ENCODE measurements at places on chromosomes 11 and 22. TPM values are rescaled to one million over a fixed set of nuclear protein-coding genes. Genes with fewer than 3 reads are reported as not detected.
A peak's percentile ranks its signal among the peaks of the same experiment; 100 is the strongest.

- no peak for DNase-seq
Observed at GRCh38 chr11:116970485-116971292, 127.5 kb downstream of the SIK3 start.

Gene APOL5
- total RNA-seq, result not detected

DNA sequence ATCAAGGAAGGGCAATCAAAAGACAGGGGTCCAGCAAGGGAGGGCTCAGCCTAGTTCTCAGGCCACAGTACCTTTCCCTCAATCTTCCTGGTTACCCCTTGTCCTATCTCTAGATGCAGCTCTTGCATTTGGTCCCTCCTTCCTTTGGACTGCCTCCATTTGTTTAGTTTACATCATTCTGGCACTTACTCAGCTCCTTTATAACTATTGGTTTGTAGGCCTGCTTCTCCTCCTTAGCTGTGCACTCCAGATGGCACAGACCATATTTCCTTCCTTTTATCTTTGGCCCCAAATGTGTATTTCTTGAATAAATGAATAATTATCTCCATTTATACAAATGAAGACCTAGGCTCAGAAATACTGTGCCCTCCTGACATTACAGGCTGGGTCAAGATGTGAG is 92.3 kb upstream of the AMOTL1 start:
- no peak for DNase-seq

DNA sequence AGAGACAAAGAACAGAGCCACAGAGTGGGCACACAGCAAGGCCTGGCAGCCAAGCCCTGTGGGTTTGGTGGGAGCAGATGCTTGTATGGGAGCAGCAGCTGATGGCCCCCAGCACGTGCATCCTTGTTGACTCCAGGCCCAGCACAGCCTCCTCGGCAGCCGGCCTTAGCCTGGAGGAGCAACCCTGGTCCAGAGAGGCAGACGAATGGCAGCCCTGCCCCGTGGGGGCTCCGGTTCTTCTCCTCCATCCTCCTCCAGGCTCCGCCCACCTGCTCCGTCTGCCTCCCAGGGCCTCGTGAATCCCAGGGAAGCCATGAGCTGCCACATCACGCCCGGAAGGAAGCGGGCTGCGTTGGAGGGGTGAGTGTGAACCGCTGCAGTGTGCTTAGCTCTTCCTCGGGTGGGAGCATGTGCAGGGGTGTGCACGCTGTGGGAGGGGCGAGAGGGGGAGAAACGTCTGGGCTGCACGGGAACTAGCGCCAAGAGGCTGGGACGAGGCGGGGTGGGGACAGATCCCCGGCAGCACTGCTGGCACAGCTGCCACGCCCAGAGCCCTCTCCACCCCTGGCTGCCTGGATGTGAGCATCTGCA is 36.3 kb upstream of the JAM3 start:
- no peak for DNase-seq

DNA sequence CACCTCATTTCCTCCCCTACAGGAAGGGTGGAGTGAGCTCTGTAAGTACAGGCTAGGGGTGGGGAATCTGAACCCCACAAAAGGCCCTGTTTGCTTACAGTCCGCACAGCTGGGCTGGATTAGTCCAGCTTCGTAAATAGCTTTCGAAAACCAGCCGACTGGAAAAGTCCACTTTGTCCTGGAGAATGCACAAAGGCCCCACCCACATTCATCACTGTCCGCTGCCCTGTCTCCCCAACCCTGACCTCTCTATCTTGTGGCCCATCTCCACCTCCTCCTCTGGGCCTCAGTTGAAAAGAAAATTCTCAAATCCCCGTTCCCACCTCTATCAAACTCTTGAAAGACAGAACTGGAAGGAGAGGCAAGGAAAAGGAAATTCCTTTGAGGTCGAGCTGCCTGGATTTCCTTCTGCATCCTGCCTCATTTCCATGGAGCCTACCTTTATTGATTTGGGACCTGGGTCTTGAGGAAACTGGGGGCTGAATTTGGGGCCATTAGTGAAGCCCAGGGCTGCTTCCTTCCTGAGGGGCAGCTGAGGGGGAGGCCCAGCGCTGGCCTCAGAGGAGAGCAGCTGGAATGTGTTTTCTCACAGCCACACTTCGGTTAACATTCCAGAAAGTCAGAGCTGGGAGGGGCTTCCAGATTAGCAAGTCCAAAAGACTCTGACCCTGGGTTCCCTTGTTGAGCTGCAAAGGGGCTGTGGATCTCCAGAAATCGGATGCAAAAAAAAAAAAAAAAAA is 147.6 kb downstream of the FBXO7 start:
- no peak for DNase-seq

Gene SMTNL1
- total RNA-seq, result not detected

Gene OR4A16
- not detected for total RNA-seq

Gene LRRC55
- total RNA-seq, result not detected

Gene DERL3
- total RNA-seq, result 17.3 TPM

DNA sequence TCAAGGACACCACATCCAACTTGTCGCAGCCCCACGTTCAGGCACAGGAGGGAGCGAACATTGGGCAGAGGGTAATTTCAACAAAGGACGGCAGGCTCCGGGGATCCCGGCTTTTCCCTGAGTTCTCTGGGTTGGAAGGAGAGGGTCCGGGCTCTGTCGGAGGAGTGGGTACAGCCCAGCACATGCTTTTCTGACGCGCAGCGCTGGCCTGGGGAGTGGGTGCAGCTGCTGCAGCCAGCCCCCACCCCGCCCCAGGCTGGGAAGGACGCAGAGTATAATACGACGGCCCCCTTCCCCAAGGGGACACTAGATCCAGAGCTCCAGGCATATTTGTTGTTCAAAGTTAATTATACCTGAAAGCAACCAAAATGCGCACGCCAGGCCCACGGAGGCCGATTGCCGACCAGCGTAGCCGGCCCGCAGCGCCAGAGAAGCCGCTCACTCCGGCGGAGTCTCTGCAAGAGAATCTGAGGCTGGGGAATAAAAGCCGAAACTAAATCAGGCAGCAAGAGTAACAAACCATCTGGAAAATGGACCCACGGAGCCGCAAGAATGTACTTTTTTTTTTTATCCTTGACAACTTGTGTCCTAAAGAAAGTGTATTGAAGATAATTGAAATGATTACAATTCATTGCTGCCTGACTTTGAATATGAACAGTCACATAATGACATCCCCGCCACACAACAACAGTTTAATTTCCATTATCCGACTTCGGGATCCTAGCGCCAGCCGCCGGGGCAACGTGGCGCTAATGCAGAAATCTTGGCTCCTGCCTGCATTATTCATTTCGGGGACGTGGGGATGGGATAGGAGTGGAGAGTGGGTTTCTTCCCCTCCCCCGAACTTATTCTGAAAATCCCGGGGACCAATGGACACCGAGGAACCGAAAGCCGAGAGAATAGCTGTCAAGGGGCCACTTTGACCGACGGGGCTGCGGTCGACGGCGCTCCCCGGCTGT is 14.0 kb upstream of the PAX6 start:
- no peak for DNase-seq

DNA sequence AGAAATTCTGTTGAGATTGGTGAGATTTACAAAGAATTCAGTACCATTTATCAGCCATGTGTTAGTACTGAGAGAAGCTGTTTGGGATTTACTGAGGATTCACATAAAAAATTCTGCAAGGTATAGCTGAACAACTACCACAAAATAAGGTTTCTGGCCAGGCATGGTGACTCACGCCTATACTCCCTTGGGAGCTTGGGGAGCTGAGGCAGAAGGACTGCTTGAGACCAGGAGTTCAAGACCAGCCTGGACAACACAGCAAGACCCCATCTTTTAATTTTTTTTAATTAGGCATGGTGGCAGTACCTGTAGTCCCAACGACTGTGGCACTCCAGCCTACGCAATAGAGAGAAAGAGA is 86.7 kb downstream of the SIK3 start:
- DNase-seq, result no peak

- no peak for DNase-seq
Observed at GRCh38 chr11:5686426-5686825, 1.6 kb upstream of the TRIM5 start.

Gene TTC28
- total RNA-seq, result 46.4 TPM

GRCh38 chr11:111589886-111590499 is 12.3 kb upstream of the SIK2 start:
- DNase-seq, result no peak

- DNase-seq, result no peak
Observed at GRCh38 chr11:133232665-133233064, 299.6 kb downstream of the OPCML start.

GRCh38 chr22:37267135-37267587 is 15.1 kb upstream of the CYTH4 start:
- peak; percentile 79 for DNase-seq

- DNase-seq, result no peak
Observed at GRCh38 chr11:132111838-132112237, 741.4 kb downstream of the NTM start.

Gene PDGFD
- total RNA-seq, result 1.7 TPM

Gene ISX
- 26.4 TPM for total RNA-seq

DNA sequence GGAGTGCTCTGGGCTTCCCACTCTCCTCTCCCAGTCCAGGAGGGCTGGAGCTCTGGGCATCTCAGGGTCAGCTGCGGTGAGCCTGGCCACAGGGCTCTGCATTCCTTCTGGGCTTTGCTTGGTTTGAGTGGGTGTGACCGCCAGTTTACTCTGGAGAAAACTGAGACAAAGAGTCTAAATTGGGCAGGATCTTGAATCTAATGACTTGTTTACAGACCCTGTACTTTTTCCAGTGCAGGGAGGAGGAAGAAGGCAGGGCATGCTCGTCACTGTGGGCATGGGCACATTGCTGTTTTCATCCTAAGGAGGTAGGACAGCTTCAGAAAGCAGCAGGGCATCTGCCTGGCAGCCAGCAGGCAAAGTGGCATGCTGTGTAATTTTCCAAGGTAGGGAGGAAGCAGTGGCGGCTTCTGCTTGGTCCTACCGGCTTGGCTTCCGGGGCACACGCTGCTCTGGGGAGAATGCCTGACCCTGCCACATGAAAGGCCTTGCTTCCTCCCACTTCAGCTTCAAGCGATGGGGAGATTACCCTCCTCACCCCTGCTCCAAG is 22.9 kb downstream of the FLI1 start:
- peak; percentile 78 for DNase-seq

DNA sequence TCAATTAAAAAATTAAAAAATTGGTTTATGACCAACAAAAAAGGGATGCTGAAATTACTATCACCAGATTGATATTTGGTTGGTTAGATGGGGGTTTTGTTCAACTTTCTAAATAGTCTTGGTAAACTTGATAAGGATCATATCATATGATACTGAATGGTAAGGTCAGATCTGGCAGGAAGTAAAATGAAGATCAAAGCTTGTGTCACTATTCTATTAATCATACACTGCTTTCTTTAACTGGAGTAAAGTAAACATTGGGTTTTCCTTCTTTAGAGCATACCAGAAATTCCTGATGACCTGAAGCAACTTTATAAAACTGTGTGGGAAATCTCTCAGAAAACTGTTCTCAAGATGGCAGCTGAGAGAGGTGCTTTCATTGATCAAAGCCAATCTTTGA is 40.2 kb downstream of the RRM1 start:
- no peak for DNase-seq

DNA sequence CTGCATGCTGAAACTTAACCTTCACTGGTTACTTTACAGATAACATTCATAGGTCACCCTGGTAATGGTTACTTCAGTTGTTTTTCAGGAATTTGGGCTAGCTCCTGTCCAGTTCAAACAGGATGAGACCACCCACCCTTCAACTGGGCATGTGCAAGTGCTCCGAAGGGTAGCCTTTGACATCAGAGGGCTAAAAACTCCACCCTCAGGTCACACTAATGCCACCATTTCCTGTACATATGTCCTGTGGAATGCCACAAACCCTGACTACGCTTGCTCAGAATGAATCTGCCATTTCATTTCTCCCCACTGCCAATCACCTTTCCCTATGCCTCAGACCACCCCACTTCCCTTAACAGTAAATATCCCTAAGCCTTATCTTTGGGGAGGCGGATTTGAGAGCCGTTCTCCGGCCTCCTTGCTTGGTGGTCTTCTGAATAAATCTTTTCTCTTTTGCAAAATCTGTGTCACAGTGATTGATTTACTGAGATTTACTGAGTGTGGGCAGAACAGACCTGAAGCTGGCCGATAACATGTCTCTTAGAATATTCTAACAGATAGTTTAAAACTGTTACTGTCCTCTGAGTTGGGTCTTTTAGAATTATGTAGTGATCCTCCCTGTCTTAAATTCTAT is 25.4 kb upstream of the FXYD2 start:
- DNase-seq, result no peak

Gene NXPE1
- 23.2 TPM for total RNA-seq

Gene MAPK8IP2
- 0.83 TPM for total RNA-seq

DNA sequence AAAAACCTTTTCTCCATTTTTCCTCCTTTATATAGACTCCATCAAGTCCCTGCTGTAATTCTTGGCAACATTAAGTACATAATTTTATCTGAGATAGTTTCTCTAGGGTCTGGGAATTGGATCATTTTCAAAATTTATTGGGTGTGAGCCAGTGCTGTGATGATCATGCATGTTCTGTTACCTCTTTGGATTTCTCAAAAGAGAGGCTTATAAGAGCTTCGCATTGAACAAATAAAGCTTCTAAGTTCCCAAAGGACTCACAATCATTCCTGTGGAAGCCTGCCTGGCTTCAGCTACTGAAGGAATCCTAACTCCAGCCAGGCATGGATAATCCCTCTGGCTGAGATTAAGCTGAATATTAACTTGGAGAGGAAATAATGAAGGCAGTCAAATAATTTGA is 208.5 kb downstream of the RAB38 start:
- no peak for DNase-seq

DNA sequence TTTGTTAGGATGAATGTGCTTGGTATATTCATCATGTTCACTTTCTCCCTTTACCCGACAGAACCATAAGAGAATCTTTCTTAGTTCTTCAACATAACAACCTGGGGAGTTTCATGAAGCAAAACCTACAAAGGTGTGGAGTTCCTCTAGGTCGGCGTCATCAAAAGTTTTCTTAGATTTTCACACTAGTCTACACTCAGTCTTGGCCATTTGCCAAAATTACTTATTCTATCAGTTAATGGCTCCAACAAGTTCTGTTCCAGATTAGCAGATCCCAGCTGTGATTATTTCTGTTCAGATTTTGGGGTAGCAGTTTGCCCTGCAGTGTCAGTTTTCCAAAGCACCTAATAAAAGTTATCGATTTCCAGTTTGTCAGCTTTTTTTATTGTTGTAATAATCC is 935.8 kb upstream of the RAG2 start:
- DNase-seq, result no peak

- DNase-seq, result no peak
Observed at GRCh38 chr11:111456086-111456858, 55.9 kb downstream of the BTG4 start.

Gene LDHAL6A
- total RNA-seq, result not detected
